ENCODE measurements at places on chromosomes 13 and 19.

DNA sequence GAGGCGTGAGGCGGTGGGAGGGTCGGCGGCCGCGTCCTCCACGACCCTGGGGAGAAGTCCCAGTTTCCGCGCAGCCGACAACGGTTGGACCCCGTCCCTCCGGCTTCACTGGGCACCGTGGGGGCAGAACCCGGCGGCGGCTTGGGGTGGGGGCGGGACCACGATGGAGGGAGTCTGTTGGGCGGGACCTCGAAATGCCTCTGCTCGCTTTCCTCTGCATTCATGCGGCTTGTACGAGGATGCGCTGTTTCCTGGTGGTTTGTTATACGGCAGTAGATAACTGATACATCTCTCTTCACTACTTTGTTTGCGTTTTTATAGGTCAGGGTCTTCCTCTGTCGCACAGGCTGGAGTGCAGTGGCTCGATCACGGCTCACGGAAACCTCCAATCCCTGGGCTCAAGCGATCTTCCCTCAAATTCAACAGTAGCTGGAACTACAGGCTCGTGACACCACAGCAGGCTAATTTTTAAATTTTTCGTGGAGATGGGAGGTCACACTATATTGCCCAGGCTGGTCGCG, 24.6 kb upstream of the ZNF846 start:
- no peak for DNase-seq

DNA sequence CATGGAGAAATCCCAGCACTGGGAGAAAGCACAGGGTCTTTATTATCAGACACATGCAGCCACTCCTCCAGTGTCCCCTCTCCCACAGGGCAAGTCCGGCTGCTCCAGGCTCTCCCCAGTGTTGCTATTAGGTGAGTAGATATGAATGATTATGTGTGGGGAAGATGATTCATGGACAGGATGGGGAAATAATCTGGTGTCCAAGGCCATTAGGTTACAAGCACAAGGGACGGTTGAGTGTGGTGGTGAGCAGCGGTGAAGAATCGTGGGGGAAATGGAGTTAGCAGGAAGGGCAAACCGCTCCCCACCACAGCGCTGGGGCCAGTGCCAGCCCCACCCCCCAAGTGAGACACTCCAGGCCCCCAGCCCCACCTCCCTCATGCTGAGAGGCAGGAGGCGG, 19.0 kb downstream of the CD177 start:
- no peak for DNase-seq

GRCh38 chr19:3778104-3778867, 6.3 kb upstream of the RAX2 start:
- no peak for DNase-seq

DNA sequence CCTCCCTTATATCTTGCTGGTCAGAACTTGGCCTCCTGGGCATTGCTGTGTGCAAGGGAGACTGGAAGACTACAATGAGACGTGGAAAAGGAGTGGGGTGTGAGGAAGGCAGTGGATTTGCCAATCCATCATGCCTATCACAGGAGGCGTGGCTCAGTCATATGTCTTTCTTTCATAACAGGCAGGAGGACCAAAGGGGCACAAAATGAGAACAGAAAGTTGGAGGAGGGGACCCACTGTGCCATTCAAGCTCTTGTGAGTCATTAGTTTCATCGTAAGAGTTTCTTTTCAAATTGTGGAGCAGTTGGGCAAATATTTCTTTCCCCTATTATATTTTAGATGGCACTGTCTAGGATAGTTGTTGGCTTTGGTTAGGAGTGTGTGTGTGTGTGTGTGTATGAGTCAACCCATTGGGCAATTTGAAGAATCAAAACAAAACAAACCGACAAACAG, 471.5 kb downstream of the TSHZ3 start:
- DNase-seq, result no peak

GRCh38 chr13:111202745-111203144, 87.6 kb downstream of the ARHGEF7 start:
- DNase-seq, result peak; percentile 47

- DNase-seq, result no peak
These were observed 9.1 kb downstream of the TLE5 start for GRCh38 chr19:3053218-3053621.

- no peak for DNase-seq
These were observed 27.0 kb downstream of the ZMYM5 start for GRCh38 chr13:19836472-19836871.

DNA sequence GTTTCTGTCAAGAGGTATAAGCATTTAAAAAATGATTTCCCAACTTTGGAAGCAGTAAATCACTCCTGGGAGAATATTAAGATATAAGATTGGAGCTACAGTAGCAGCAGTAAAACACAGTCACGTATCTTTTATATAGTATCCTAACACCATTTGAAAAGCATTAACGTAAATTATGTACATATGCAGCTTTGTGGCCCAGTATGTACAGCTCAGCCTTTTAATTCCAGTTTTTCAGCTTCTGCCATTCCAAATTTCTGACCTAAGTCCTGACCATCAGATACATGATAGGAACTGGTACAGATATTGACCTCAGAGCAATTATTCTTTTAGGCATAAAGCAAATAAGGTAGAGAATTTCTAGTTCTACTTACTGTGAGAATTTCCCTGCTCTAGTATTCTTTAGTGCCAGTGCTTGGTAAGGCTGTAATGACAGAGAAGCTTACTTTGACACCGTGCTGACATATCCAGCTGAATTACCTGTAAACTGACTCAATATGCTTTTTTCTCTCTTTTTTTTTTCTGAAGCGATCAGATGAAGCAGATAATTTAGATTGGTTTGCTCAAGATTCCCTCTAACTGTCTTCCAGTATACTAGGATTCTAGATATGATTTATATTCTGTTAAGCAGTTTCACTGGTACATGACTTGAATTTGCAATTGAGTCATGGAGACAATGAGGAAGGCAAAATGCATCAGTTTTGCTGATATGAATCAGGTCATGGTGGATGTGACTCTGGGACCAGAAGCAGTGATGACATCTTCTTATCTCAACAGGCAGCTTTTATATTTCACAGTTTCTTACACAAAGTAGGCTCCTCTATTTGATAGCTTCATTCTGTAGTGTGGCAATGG, 703.6 kb downstream of the SLITRK6 start:
- no peak for DNase-seq

- DNase-seq, result no peak
These were observed 49.0 kb upstream of the ZNF780A start for GRCh38 chr19:40139533-40140287.

- DNase-seq, result no peak
These were observed at the start of gene UBE2L5 for GRCh38 chr13:30422054-30422839. TSS of gene UBE2L5 (plus strand) at chr13:30422493. CDS start at chr13:30427991, 5,498 bp downstream.

DNA sequence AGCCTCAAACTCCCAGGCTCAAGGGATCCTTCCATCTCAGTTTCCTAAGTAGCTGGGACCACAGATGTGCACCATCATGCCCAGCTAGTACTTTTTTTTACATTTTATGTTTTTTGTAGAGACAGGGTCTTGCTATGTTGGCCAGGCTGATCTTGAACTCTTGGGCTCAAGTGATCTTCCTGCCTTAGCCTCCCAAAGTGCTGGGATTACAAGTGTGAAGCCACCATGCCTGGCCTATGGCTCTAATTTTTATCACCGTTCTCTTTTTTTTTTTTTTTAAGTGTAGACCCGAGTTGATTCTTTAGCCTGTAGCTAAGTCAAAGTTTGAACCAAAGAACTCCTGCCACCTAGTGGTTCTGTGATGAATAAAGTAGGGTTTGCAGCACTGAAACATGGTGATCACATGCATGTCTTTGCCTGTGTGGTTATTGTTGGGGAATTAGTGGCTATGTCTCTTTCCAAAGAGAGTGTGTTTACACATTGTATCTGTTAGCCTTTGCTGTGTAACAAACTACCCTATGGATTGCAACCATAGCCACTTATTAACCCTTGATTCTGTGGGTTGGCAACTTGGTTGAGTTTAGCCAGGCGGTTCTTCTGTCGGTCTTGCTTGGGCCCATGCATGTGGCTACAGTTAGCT, 11.6 kb downstream of the NFILZ start:
- DNase-seq, result no peak

GRCh38 chr13:44300895-44301638, 72.6 kb upstream of the SERP2 start:
- peak; percentile 8 for DNase-seq

DNA sequence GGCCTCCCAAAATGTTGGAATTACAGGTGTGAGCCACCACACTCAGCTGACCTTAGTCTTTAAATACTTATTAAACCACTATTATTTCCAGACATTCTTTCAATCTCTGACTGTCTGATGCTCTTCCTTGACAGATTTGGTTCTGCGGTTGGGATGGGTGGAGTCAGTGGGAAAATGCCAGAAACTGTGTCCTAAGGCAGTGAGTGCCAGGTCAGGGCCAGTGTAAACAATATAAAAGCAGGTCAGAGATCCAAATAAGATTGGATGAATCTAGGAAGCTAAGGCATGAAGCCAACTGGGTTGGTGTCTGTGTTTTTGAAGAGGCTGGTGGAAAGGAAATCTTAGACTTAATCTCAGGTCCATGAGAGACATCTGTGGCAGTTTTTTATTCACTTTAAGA, 74.7 kb downstream of the KLF5 start:
- DNase-seq, result no peak

GRCh38 chr19:1219786-1220476, 14.4 kb downstream of the STK11 start:
- no peak for DNase-seq

GRCh38 chr19:47273313-47274070, 1.2 kb upstream of the INAFM1 start:
- peak; percentile 80 for DNase-seq

GRCh38 chr19:15469513-15470297, 5.4 kb upstream of the RASAL3 start:
- no peak for DNase-seq

DNA sequence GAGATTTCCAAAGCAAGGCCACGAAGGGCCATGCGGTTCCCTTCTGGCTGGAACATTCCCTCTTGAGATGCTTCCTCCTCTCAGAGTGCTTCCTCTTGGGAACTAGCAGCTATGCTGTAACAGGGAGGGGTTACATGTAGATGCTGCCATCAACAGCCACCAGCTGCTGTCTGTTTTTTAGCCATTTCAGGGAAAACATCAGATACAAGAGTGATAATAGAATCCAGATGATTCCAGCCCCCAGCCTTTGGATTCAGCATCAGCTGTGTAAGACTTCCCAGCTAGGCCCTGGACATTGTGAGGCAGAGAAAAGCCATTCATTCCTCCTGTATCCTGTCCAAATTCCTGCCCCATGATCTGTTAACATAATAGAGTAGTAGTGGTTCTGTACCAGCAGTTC, 8.2 kb upstream of the ZNF177 start:
- DNase-seq, result no peak

- DNase-seq, result no peak
These were observed 32.2 kb upstream of the WDFY2 start for GRCh38 chr13:51552027-51552426.

- DNase-seq, result no peak
These were observed 72.2 kb upstream of the DACH1 start for GRCh38 chr13:71939186-71939585.

DNA sequence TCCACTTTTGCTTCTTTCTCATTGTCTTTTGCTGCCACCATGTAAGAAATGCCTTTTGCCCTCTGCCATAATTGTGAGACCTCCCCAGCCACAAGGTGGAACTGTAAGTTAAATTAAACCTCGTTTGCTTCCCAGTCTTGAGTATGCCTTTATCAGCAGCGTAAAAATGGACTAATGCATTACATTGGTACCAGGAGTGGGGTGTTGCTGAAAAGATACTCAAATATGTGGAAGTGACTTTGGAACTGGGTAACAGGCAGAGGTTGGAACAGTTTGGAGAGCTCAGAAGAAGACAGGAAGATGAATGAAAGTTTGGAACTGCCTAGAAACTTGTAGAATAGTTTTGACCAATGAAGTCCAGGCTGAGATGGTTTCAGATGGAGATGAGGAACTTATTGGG, 115.2 kb downstream of the B3GLCT start:
- no peak for DNase-seq

DNA sequence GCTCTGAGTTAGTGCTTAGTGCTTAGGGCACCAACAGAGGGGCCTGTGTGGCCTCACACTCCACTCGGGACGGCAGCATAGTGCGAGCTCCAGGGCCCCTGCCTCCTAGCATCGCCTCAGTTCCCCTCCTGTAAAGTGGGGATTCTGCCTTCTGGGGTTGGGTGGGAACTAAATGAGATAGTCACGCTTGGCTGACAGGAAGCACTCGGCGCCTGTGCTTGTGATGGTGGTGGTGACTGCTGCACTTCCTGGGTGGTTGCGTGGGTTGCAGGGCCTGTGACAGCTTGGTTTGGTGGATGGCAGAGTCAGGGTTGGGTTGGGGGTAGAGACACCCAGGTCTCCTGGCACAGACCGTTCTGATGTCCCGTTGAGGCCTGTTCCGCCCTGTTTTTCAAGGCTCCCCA, 7.7 kb downstream of the PLEKHF1 start:
- DNase-seq, result peak; percentile 44

GRCh38 chr19:4391306-4391693, 9.0 kb downstream of the SH3GL1 start:
- no peak for DNase-seq

DNA sequence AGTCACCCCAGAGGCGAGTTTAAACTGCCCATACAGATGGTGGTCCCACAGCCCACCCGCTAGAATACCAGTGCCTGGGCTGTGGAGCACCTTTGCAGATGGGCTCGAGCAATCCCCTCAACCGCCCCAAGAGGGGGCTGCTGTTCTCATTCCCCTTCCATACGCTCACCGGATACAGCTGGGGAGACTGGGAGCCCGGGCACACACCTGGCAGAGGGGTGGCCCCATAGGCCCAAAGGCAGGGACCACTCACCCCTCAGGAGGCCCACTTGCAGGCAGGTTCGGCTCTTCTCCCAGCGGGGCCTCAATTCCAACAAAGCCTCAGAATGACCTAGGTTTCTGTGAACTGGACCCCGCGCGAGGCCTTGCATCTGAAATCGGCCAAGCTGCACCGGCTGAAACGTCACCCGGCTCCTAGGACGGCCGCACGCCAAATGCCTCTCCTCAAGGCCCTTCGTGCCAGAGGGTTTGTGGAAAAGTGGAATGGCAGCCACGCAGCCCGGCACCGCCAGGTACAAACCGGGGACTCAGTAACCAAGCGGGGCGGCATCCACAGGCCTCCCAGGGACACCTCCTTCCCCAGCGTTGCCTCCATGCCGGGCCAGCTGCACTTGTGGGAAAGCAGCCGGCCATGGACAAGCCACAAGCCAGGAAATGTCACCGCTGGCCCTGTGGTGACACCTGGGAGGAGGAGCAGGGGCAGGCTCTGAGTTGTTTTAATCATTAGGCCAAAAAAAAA, 18.7 kb downstream of the MLLT1 start:
- no peak for DNase-seq

DNA sequence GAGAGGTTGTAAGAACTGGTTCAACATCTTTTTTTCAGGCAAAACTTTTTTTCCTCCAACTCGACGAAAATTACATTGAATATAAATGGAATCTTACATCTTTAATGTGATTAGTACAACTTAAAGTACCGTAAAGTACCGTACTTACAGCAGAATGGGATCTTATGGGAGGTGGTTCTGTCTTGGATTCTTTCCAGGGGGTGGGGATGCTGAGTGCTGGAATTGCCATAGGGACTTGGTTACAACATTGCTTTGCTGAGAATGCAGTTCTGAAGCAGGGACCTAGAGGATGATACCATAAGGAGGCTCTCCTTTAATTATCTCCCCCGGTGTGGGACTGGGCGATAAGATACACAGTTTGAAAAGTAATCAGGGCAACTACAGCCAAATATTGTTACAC, 186.4 kb downstream of the KLF5 start:
- DNase-seq, result no peak
